ENCODE measurements at places on chromosomes 13 and 19. TPM values are rescaled to one million over a fixed set of nuclear protein-coding genes. Genes with fewer than 3 reads are reported as not detected.
A peak's percentile ranks its signal among the peaks of the same experiment; 100 is the strongest.

GRCh38 chr13:80757694-80758093 lies 416.8 kb upstream of the SPRY2 start:
- H3K36me3 ChIP-seq: no peaks in the 10 kb centered on the region
- no peaks in the 10 kb centered on the region for H3K4me1 ChIP-seq
- no peaks in the 10 kb centered on the region for H3K27me3 ChIP-seq
- H3K27ac ChIP-seq: no peak overlapping the region

Gene TUBA3C
- total RNA-seq: not detected

Gene MYPOP
- 5.8 TPM for total RNA-seq

DNA sequence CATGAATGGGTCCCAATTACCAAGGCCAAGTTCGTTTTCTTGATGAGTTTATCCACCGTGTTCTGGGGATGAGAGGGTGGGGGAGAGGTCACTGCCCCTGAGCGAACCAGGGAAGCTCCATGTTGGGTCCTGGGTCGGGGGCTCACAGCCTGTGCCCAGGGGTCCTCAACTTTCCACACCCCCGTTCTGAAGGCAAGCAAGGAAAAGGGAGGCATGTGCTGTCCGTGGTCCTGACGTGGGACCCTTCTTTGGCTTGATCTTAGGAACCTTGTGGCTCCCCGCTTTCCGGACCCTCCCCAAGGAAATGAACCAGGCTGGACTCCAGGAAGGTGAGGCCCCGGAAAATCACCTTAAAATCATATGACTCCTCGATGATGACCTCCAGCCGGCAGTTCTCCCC lies 18.2 kb upstream of the MEIS3 start:
- DNase-seq: no peak
- no peak overlapping the region for H3K4me3 ChIP-seq
- H3K27me3 ChIP-seq: peaks cover 16% of the 10 kb centered on the region
- H3K36me3 ChIP-seq: no peaks in the 10 kb centered on the region
- H3K27ac ChIP-seq: no peak overlapping the region

DNA sequence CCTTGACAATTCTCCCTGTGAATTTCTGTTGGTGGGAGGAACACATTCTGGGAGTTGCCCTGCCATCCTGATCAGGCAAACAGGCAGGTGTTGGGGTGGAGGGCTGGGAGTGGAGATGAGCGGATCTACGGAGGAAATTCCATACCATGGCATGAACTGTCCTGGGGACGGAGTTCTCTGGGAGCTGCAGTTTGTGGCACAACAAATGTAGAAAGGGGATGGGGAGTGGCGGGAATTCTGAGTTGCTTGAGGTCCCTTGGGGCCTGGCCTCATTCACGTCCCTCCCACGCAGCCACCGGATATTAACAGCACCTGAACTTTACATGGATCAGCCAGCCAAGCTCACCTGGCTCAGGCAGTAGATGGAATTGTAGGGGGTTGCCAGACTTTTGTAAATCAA lies 70.0 kb downstream of the CHST8 start:
- no peaks in the 10 kb centered on the region for H3K27me3 ChIP-seq
- H3K36me3 ChIP-seq: no peaks in the 10 kb centered on the region
- DNase-seq: no peak
- H3K4me1 ChIP-seq: no peaks in the 10 kb centered on the region
- no peak overlapping the region for H3K27ac ChIP-seq
- H3K4me3 ChIP-seq: no peak overlapping the region

Gene PAF1
- total RNA-seq: 46.9 TPM

DNA sequence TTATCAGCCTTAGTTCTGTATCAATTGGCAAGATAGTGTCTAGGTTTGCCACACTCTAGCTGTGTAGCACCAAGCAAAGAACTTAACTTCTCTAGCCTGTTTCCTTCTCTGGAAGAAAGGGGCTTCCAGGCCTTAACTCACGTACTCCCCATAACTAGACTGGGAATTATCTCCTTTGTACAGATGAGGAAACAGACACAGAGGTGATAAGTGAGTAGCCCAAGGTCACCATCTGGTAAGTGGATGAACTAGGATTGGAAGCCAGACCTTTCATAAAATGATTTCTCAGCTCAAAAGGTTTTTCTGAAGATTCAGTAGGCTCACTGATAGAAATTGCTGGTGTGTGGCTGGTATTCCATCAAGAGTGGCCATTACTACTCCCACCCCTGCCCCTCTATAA lies 3.1 kb downstream of the ZNF428 start:
- H3K27me3 ChIP-seq: no peaks in the 10 kb centered on the region
- no peak overlapping the region for H3K27ac ChIP-seq
- no peak overlapping the region for H3K4me3 ChIP-seq
- H3K36me3 ChIP-seq: peaks cover 5% of the 10 kb centered on the region

Gene NEK5
- total RNA-seq: not detected

DNA sequence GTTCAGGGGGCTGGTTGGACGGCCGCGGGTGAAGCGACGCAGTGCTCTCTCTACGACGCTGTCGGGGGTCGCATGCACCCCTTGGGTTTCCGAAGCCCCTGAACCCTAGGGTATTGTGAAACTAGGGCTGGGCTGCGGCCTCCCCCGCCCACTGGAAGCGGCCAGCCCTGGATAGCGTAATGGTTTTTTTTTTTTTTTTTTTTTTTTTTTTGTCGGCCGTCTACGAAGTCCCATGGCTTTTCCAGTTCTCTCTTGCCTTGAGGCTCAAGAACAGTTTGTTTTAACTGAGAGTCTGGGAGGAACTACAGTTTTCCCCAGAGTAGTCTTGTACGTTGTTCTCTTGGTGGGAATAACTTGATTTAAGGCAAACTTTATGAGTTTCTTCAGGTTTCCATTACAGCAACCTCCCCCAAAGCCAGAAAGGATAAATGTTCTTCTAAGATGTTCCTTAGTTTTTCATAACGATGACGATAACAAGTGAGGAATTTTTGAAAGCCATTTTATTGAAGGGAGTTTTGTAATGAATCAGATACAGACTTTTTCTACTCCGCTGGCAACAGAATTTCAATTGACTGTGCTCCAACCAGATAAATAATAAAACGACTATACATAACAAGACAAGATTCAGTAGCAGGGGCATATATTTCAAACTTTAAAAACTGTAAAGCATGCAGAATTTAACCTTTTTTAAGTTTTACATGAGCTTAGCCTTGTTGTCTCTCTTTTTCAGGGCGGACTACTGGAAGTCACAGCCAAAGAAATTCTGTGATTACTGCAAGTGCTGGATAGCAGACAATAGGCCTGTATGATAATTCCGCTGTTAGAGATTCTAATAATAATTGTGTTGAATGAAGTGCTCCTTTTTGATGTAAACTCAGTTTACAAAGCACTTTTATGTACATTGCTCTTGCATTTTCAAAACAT lies 867 bp downstream of the WBP4 start:
- H3K4me3 ChIP-seq: peak overlapping the region; percentile 98
- peak overlapping the region; percentile 88 for H3K27ac ChIP-seq
- DNase-seq: peak; percentile 13

DNA sequence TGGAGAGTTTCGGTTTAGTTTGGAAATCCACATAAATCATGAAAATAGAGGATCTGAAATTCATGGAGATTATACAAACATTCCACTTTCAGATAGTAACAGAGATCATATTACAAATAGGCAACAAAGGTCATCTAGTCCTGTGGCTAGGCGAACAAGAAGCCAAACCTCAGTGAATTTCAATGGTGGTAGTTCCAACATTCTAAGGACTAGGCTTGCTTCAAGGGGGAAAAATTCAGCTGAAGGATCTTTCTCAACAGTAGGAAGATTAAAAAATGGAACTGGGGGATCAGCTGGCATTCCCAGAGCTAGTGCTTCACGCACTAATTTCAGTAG lies 47.0 kb downstream of the FOXO1 start:
- peaks cover 96% of the 10 kb centered on the region for H3K4me1 ChIP-seq
- no peaks in the 10 kb centered on the region for H3K36me3 ChIP-seq
- H3K4me3 ChIP-seq: no peak overlapping the region
- no peak for DNase-seq

- H3K4me3 ChIP-seq: no peak overlapping the region
- H3K36me3 ChIP-seq: no peaks in the 10 kb centered on the region
- H3K27me3 ChIP-seq: peaks cover 48% of the 10 kb centered on the region
- peaks cover 13% of the 10 kb centered on the region for H3K4me1 ChIP-seq
- no peak overlapping the region for H3K27ac ChIP-seq
- DNase-seq: no peak
These were observed 712 bp upstream of the PDX1 start for GRCh38 chr13:27918918-27919658.
